ENCODE measurements at places on chromosomes 2 and 18. TPM values are rescaled to one million over a fixed set of nuclear protein-coding genes. Genes with fewer than 3 reads are reported as not detected.

DNA sequence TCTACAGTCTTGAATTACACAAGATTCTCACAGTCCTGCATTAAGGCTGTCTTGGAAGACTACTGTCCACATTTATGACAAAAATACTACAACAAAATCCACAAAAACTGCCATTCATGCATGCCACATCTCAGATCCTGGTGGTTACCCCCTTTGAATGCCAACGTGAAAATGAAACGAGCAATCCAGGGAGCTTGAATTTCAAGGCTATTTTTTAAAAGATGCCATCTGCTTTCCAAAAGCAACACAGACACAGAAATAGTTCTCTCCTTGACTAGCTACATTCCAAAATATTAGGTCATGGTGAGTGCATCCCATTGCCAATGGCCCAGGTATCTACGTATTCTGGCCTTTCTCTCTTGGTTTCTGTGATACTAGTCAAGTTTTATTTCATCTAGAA lies 36.3 kb downstream of the IRS1 start:
- peaks cover 6% of the 10 kb centered on the region for H3K4me1 ChIP-seq
- no peaks in the 10 kb centered on the region for H3K27me3 ChIP-seq
- H3K27ac ChIP-seq = no peak overlapping the region
- DNase-seq = no peak
- H3K4me3 ChIP-seq = no peak overlapping the region

Gene TSPYL6
- total RNA-seq = not detected

DNA sequence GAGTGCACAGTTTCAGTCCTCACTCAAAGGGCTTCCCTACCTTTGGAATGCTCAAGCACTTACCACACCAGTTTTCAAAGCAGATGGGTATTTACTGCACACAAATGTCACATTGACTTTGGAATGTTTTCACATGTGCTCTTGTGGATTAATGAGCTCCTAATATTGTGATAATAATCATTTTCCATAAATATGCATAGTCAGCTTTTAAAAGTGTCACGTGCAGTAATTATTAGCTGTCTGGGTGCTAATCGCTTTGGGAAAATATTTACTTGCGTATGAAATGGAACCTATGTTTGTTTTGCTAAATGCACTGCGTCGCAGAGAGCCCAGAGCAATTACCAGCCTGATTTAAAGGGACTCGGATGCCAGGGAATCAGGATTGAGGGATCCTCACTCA lies 229.3 kb downstream of the SMAD2 start:
- H3K4me3 ChIP-seq = no peak overlapping the region
- H3K27ac ChIP-seq = no peak overlapping the region
- H3K36me3 ChIP-seq = no peaks in the 10 kb centered on the region
- no peaks in the 10 kb centered on the region for H3K4me1 ChIP-seq
- no peaks in the 10 kb centered on the region for H3K27me3 ChIP-seq
- no peak for DNase-seq

GRCh38 chr2:113253453-113253852 lies 25.3 kb downstream of the PAX8 start:
- H3K4me1 ChIP-seq = peaks cover 4% of the 10 kb centered on the region
- no peaks in the 10 kb centered on the region for H3K36me3 ChIP-seq
- H3K4me3 ChIP-seq = no peak overlapping the region
- H3K27me3 ChIP-seq = no peaks in the 10 kb centered on the region
- no peak overlapping the region for H3K27ac ChIP-seq

GRCh38 chr2:103121106-103121505 lies 359.3 kb downstream of the TMEM182 start:
- no peaks in the 10 kb centered on the region for H3K36me3 ChIP-seq
- H3K27ac ChIP-seq = no peak overlapping the region
- H3K4me1 ChIP-seq = no peaks in the 10 kb centered on the region
- DNase-seq = no peak
- no peaks in the 10 kb centered on the region for H3K27me3 ChIP-seq
- no peak overlapping the region for H3K4me3 ChIP-seq

GRCh38 chr18:56224669-56225561 lies 413.5 kb downstream of the TXNL1 start:
- no peak overlapping the region for H3K4me3 ChIP-seq
- no peak overlapping the region for H3K27ac ChIP-seq
- H3K27me3 ChIP-seq = no peaks in the 10 kb centered on the region
- DNase-seq = no peak
